Large intestine (tissue), 12 donors: ENCODE measurements at places on chromosomes 3 and 15. TPM values are rescaled to one million over a fixed set of nuclear protein-coding genes. Genes with fewer than 3 reads are reported as not detected.

Gene SATB1
- polyA plus RNA-seq, result 27.2 TPM

Gene P2RY12
- polyA plus RNA-seq, result 2.3 TPM

DNA sequence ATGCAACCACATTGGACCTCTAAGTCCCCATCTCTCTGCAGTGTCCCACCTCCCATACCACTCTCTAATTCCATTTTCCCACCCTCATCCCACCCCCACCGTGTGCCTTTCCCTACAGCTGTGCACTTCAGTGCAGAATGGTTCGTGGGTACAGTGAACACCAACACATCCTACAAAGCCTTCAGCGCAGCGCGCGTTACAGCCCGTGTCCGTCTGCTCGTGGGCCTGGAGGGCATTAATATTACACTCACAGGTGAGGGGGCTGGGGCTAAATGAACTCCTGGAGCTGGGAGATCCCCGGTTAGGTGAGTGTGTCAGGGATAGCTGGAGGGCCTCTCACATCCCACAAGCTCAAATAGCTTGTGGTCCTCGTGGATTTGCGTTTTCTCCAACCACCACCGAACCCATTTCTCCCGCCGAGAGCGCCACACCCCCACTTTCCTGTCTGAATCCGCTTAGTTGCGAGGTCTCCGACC, 1.9 kb downstream of the DUOXA2 start:
- no peak for DNase-seq

Gene TMC3
- 6.2 TPM for polyA plus RNA-seq

DNA sequence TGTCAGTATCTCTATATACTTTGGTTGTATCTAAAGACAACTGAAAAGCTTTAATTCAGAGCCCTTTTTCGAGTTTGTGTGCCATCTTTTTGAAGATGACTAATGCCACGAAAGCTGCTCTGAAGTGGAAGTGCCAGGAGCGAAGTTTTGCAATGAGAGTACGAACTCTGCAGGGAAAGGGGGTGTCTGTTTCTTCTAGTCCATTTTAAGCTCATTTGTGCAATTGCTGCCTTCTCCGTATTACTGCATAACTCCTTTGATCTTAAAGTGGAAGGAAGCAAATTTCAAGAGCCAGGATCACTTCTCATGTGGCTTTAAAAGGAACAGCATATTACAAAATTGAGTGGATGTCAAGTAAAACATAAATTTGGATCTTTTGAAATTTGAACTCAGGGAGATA, 245.3 kb downstream of the FEZF2 start:
- no peak for DNase-seq

Gene MESP2
- polyA plus RNA-seq, result 0.30 TPM

DNA sequence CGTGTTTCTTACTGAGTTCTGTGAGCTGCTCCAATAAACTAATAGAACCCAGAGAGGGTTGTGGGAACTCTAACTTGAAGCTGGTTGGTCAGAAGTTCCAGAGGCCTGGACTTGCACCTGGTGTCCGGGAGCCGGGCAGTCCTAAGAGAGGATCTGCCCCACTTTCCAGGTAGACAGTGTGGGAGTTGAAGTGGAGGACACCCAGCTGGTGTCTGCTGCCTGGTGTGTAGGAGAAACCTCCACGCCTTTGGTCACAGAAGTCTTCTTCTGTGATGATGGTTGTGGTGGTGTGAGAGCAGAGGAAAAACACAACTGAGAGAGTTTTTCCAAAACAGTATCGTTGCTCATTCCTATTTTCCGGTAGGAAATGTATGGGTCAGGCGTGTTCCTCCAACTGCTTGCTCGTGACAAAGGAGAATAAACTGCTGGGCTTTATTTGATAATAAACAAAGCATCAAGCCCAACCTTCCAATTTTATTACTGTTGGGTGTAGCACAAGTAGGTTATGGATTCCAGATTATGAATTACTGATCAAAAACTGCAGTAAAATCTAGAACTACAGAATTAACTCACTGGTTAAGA, 137.0 kb downstream of the KLF13 start:
- DNase-seq, result no peak

- DNase-seq, result peak; percentile 11
These were observed 188.4 kb upstream of the ST8SIA2 start for GRCh38 chr15:92205255-92205739.

GRCh38 chr3:56424336-56424735, 43.9 kb downstream of the ERC2 start:
- no peak for DNase-seq

- no peak for DNase-seq
These were observed 17.4 kb downstream of the GPR160 start for GRCh38 chr3:170055209-170055608.

DNA sequence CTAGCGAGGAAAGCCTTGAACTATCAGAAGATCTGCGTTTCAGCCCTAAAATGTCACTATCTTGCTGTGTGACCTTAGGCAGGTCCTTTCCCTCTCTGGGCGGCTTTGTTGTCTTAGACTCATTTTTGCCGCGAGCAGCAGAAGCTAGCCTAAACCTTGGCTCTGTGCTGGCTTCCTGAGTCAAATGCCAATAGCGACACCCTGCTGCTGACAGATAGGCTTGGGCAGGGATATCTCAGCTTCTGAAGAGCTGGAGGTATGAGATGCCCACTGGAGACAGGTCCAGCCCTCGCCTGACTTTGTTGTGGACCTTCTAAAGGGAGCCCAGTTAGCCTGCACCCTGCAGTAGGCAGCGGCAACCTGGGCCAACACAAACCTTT, 1.3 kb downstream of the ADAMTSL3 start:
- no peak for DNase-seq

DNA sequence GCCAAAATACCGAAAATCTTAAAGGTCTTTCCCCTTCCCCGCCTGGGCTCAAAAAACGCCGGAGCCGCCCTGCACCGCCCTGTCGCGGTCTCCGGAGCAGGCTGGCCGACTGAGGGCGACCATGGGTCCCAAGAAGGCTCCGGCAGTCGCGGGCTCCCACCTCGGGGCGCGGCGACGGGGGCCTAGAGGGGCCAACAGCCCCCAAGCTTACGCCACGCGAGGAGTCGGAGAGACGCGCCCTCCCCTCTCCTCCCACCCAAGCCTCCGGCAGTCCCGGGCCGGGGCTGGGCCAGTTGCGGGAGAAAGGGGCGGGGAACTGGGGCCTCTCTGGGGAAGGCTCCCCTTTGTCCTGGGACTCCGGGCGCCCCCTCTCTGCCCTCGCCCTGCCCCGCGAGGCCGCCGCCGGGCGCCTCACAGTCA, 69.2 kb downstream of the GOLGA8B start:
- DNase-seq, result peak; percentile 19

GRCh38 chr3:17195192-17195611, 310.4 kb downstream of the PLCL2 start:
- peak; percentile 4 for DNase-seq

DNA sequence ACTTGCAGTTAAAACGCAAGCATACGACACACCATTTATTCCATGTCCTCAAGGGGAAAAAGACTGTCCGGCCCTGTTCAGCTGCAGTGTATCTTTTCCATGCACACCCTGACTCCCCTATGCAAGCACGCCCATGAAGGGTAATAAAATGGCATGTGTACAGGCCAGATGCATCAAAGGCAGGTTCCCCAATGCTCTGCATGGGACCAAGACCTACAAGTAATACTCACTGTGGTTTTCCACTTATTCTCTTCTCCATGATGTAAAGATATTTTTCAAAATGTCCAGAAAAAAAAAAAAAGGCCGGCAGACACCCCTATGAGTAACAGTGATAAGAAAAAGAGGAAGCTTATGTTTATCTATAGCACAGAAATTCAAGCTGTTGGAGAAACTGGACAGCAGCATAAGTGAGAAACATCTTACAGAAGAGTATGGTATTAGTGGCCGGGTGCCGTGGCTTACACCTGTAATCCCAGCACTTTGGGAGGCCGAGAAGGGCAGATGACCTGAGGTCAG, 70.8 kb downstream of the MCF2L2 start:
- DNase-seq, result no peak

DNA sequence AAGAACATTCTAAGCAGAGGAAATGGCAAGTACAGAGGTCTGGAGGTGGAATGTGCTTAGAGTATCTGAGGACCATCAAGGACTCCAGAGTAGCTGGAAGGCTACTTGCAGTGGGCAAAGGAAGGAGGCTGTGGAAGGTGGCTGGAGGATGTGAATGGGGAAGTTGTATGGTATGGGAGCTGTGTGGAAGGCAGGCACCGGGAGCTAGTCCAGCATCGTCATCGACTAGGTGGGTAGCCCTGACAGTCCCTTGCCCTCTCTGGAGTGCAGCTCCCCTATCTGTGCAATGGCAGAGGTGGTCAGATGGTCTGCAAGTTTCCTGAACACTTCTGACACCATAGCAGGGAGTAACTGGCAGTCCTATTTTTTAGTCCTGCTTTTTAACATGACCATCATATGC, 19.3 kb downstream of the CCDC13 start:
- DNase-seq, result no peak

Gene PPP2R3A
- 7.4 TPM for polyA plus RNA-seq

DNA sequence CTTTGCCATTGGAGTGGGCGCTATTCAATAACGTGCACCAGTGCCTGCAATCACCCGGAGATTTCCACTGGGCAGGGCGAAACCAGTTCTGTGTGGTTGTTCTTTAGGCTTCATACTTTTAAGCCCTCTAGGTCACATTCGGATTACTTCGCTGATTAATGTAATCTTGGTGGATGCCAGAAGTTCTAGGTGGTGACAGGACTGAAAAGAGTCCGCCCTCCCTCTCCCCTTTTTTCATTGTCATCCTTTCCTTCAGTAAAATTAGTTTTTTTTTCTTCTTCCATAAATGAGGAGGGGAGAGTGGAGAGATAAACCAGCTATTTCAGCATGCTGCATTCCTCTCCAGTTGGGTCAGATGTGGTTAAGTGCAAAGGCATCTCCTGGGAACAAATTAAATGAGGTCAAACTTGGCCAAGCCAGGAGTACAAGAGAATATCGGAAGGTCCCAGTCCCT, 2.3 kb upstream of the SLC2A2 start:
- DNase-seq, result peak; percentile 64

DNA sequence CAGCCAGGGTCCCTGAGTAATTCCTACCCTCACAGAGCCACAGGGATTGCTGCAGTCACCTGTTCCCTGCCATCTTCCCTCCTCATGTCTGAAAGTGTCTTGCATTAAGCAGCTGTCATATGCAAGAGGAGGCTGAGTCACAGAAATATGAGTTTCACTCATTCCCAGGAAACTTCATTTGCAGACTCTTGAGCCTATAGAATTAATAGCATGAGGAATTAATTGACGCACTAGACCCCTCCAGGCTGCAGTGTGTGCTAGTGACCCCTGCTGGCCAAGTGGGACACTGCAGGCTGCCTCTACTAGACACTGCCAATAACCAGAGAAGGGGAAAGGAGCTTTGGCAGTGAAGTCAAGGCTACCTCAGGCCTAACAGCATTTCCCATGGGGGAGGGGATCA, 50.6 kb upstream of the SLC6A1 start:
- DNase-seq, result no peak

GRCh38 chr3:130900959-130901358, 7.1 kb downstream of the ATP2C1 start:
- no peak for DNase-seq

- no peak for DNase-seq
These were observed 199.9 kb downstream of the FNDC3B start for GRCh38 chr3:172239218-172239790.

DNA sequence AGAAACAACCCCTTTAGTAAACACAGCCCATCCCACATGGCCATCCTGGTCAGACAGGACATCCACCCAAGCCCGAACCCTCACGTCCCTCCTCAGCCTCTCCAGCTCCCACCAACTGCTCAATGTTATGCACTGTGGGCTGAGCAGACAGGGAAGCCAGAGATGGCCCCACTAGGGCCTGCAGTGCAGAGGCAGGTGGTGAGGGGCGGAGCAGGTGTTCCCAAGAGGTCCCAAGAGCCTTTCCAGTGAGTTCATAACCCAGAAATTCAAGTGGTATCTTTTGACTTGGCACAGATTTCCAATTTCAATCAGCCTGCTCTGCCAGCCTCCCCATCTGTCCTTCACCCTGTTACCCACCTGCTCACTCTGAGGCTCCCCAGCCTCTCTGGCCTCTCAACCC, 130.3 kb downstream of the LIPC start:
- no peak for DNase-seq

DNA sequence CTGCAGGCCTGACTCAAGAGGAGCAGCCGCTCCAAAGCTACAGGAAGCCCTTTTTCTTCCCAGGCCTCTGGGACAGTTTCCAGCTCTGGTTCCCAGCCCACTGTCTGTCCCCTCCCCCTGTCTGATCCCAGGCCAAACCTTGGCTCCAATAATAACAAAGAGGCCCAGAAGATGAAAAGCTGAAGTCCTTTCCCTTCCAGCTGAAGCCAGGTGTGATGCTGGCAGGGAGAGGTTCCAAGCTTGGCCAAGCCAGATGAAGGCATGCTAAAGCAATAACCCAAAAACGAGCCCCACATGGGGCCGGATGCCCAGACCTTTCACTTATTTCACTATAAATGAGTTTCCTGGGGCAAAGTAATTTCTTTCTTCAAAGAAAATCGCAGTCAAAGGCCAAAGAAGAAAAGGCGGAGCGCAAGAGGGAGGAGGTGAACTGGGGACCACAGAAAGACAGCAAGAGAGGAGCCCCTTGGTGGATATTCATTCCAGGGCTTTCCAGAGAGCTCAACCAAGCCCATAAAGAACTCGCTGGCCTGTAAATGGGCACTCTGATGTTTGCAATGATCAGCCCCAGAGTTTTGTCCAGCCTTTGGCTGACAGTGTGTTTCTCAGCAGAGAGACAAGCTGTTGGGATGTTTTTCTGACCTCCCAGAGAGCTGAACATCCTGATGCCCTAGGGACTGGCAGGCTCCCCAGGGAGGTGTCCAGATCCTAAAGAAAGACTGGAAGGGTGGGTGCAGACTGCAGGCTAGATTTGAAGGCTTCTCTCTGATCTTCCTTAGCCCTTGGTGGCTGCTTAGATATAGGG, 157.6 kb downstream of the UACA start:
- DNase-seq, result peak; percentile 49

DNA sequence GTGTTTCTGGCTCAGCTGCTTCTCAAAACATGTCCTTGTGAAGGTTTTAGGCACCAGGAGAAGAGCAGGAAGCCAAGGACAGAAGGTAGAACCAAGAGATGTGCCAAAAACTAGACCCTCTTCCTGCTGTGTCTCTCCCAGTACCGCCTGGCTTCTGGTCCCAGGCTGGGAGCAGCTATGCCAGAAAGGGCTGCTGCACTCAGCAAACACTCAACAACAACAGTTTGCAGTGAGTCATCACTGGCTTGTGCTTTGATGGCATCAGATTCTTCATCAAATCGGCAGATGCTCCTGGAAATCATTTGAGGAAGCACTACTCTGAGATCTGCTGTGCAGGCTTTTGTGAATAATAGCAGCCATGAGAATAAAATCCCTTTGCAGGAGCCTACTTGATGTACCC, 63.2 kb downstream of the DGKG start:
- no peak for DNase-seq

Gene ZNF774
- 6.0 TPM for polyA plus RNA-seq

DNA sequence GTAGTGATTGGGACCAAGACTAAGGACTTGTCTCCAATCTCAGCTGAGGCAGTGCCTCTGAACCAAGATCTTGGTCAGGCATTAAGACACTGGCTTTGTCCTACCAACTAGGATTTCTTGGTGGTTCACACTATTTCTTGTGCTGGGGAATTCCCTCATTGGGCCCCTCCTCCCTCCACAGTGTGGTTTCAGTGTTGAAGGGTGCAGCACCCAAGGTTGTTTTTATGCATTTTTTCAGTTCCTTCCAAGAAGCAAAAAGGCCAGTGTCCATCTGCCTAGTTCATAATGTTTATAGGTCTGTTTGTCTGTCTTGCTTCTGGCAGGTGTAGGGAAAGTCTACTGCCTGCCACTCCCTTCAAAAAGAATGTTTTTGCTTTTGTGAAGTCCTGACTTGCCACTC, 10.6 kb upstream of the ITPKA start:
- DNase-seq, result no peak

GRCh38 chr3:117252208-117252607, 542.6 kb downstream of the TUSC7 start:
- no peak for DNase-seq

GRCh38 chr3:21056293-21056692, 694.7 kb downstream of the ZNF385D start:
- DNase-seq, result no peak
